Foreskin keratinocyte (primary cell): ENCODE measurements at places on chromosomes 2 and 18. TPM values are rescaled to one million over a fixed set of nuclear protein-coding genes. Genes with fewer than 3 reads are reported as not detected.

The FBXO15 gene
- polyA plus RNA-seq: 0.28 and 0.64 TPM in 2 replicates

DNA sequence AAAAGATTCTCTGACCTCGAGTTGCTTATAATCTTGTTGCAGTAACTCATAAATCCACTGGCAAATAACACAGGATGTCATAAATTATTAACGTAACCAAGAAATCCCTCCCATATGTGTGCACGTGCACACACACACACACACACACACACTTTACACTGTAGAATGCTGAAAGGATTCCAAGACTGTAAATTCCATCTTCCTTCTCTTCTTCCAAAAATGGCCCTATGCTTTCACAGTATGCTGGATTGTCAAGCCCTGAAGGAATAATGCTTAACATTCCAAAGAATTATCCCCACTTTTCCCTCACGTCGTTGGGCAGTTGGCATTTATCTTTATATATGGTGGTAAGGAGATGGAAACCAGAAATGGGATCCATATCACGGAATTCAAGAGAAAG, 117.5 kb upstream of the CRIM1 start:
- no peak for DNase-seq

The IL36RN gene
- polyA plus RNA-seq: 0.50 and 0.60 TPM in 2 replicates

GRCh38 chr2:4995466-4995865, 696.7 kb upstream of the SOX11 start:
- DNase-seq: no peak

The ICA1L gene
- 0.31 and 0.62 TPM in 2 replicates for polyA plus RNA-seq

GRCh38 chr2:106353676-106354075, 114.5 kb downstream of the RGPD3 start:
- no peak for DNase-seq

The PRSS56 gene
- polyA plus RNA-seq: not detected in 2 replicates

The VIT gene
- polyA plus RNA-seq: not detected in 2 replicates

The MYO3B gene
- 0.54 and 0.75 TPM in 2 replicates for polyA plus RNA-seq

GRCh38 chr18:471716-472115, 28.8 kb downstream of the COLEC12 start:
- DNase-seq: no peak

GRCh38 chr18:75582406-75582821, 154.9 kb upstream of the SMIM21 start:
- DNase-seq: no peak

GRCh38 chr18:8656232-8656631, 47.0 kb downstream of the RAB12 start:
- DNase-seq: no peak

- no peak for DNase-seq
Measured at GRCh38 chr2:168889635-168890005, 610 bp downstream of the SPC25 start.

DNA sequence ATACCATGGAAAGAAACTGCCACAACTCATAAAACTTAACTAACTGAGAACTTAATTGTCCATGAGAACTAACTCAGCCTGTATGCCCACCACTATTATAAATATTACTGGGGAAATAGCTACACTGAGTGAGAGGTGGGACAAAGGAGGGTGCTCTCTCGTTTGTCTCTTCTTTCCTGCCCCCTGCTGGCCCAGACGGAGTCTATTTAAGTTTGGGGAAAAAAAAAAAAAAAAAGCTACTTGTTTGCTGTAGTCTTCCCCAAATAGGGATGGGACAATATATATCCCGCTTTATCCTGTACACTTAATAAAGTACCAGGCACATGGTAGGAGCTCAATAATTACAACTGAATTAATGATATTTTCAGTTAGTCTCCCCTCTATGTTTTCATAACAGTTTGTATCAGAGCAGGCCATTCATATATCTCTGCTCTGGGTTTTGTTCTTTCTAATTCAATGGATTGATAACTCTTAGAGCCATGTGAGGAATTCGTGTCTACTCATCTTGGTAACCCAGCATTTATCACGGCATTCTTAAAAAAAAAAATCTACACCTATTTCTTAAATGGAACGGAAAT, 647.6 kb upstream of the PKDCC start:
- no peak for DNase-seq

DNA sequence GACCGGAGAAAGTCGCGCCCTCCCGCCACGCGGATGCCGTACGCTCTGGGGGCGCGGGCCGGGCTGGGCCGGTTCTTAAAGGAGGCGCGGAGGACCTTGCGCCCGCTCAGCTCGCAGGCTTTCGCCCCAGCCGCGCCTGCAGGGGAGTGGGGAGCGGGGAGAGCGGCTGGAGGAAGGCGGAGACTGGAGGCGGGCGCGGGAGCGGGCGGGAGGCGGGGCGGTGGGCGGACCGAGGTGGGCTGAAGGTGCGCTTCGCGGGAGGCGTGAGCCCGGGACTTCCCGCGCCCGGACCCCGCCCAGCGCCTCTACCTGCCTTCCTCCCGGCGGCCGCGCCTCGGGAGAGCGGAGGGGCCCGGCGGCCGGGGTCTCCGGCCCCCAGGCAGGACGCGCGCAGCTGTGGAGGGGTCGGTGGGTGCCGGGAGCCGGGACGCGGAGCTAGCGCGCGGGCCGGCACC, at the start of gene ADRA2B:
ADRA2B (minus strand) TSS at position 148 of the 455 bp plus-strand sequence. CDS start 422 bp downstream, outside the sequence.
- DNase-seq: peak; percentile 40

The LOXL3 gene
- 1.2 and 1.8 TPM in 2 replicates for polyA plus RNA-seq

DNA sequence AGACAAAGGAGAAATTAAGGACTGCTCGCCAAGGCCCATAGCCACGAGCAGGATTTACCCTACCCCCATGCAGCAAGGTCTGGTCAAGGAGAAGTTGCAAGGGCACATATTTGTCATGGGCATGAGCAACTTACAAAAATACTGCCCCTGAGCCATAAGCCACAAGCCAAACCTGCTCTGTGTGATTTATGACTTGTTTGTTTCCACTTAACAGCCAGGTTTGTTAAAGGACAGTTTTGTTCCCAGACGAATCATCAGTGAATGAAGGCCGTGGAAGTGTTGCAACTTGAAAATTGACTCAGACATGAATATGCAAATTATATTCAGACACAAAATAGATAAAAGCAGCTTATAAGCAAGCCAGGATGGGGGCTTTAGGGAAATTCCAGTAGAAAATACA, 31.3 kb upstream of the EVA1A start:
- peak; percentile 96 for DNase-seq

DNA sequence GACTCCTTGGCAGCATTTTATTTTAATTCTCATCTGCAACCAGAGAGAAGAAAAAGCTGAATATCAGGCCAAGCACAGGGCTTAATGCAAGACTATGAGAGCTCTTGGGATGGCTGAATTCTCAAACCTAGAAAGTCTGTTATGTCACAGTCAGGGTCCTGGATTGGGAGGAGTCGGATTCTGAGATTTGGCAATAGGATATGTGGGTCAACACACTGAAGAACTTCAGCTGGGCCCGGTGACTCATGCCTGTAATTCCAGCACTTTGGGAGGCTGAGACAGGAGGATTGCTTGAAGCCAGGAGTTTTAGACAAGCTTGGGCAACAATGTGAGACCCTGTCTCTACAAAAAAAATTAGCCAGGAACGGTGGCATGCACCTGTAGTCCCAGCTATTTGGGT, 102.4 kb downstream of the COL3A1 start:
- DNase-seq: no peak

- no peak for DNase-seq
Measured at GRCh38 chr2:136238286-136239078, 120.5 kb upstream of the CXCR4 start.
